Transverse colon (tissue), 4 donors: ENCODE measurements at places on chromosomes 5 and 9. TPM values are rescaled to one million over a fixed set of nuclear protein-coding genes. Genes with fewer than 3 reads are reported as not detected.

DNA sequence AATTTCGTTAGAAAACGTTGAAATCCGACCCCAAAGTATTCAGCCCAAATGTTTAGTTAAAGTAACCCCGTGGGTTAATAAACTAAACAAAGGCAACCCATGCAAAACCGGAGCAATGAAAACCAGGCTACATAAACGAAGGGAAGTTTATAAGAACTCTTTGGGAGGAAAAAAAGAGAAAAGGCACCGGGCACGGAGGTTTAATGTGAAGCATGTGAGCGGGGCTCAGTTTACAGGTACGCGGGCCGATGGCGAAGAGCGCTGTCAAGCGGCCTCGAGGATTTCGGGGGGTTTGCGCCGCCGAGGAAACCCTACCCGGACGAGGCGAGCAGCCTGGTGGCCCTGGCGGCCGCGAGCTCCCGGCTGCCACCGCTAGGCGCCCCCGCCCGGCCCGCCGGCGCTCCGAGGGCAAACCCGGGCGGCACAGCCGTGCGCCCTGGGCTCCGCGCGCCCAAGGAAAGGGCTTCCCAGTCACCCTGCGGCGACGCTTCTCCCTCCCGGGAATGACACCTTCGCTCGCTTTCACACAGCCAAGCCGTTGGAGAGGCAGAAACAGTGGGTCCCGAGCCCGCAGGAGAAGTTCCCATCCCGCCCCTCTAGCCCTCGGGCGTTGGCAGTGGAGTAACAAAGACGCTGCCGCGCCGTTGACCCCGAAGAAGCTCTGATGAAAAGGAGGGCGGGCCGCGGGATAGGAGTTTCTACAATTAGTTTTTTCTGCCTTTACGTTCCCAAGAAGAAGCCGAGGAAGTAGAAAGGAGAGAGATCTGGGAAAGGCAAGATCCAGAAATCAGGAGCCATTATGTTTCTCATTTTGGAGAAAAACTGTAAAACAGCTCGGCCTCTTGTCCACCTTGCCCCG lies 126.0 kb downstream of the TMEM174 start:
- H3K4me1 ChIP-seq: peaks cover 31% of the 10 kb centered on the region
- H3K4me3 ChIP-seq: peak overlapping the region; percentile 10
- peaks cover 100% of the 10 kb centered on the region for H3K27me3 ChIP-seq
- H3K36me3 ChIP-seq: no peaks in the 10 kb centered on the region
- no peak overlapping the region for H3K27ac ChIP-seq
- DNase-seq: no peak

- DNase-seq: no peak
- no peak overlapping the region for H3K4me3 ChIP-seq
- no peaks in the 10 kb centered on the region for H3K4me1 ChIP-seq
- no peaks in the 10 kb centered on the region for H3K27me3 ChIP-seq
- no peaks in the 10 kb centered on the region for H3K36me3 ChIP-seq
Observed at GRCh38 chr5:122730456-122730855, 44.4 kb upstream of the SNX2 start.

OR1J2 gene
- not detected for total RNA-seq

DRD1 gene
- total RNA-seq: not detected
